ENCODE measurements at places on chromosomes 3 and 15. TPM values are rescaled to one million over a fixed set of nuclear protein-coding genes. Genes with fewer than 3 reads are reported as not detected.

- DNase-seq = no peak
Observed at GRCh38 chr3:178072391-178073305, 463.6 kb upstream of the KCNMB2 start.

DNA sequence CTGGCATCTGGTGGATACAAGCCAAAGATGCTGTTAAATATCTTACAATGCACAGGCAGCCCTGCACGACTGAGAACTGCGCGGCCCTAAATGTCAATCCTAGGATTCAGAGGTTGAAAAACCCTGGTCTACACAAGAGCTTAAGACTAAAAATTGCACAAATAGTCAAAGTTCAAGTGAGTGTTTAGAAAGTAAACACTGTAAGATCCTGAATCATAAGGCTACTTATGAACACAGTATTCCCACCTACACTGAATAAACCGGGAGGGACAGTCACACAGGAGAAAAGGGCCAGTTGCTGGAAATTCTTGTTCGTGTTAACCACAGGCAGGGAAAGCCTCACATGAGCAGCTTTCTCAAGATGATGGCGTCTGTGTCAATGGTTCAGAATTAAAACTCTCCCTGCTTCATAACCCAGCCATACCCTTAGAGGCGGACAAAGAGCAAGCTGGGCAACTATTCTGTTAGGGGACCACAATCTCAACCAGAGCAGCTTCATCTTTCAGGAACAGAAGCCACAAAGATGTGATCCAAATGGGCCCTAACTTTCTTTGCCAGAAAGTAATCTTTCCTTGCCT is 37.7 kb downstream of the LRIG1 start:
- no peak for DNase-seq

- DNase-seq = no peak
Observed at GRCh38 chr3:190534986-190535385, 21.1 kb downstream of the IL1RAP start.

DNA sequence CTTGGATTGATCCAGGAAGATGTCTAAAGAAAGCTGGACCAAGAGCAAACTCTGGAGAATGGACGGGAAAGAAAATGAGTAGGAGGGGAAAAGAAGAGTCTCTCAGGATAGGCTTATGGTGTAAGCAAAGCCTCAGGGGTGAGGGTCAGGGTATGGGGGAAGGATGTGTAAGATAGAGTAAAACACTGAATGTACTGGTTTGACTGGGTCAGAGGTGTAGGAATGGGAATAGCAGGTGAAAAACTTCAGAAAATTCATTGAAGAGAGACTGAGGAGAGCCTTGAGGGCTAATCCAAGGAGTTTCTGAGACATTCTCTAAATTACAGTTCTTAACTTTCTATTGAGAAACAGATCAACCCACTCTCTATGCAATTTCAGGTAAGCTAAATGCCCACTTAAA is 857.3 kb downstream of the FHIT start:
- no peak for DNase-seq

GRCh38 chr15:76217029-76217881 is 94.0 kb downstream of the ETFA start:
- DNase-seq = no peak

DNA sequence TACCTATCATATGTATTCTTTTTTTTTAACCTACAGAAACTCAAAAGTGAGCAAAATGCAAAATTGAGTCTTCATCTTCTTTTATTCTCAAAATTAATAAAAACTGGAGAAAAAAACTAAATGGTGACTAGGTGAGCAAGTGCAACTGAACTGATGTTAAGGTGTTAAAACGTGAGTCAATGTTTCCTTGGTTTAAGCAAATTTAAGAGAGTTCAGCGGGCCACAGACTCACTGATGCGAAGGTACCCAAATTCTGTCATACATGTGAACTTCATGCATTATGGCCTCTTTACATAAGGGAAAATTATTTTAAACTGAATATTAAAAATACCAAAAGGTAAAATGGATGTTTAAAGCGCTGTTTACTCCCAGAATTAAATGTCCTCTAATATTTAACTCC is 206.6 kb downstream of the FOXP1 start:
- no peak for DNase-seq

GRCh38 chr3:158181096-158181495 is 71.2 kb downstream of the RSRC1 start:
- no peak for DNase-seq

GRCh38 chr3:32428092-32429068 is 36.7 kb downstream of the CMTM7 start:
- no peak for DNase-seq

DNA sequence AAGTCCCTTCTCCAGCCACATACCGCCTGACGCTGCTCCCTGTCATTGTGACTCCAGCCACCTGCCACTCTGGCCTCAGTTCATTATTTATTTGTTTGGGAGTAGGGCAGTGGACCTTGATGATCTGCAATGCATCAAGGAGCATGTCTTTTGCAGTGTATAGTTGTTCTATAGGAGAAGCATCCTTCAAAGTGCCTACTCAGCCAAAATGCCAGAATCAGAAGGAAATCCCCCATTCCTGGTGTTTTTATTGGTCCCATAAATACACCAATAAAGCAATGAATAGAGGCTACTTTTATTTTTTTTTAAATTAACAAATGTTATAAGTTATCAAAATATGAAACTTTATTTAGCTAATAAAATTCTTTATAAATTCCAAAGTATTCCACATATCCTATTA is 123.8 kb upstream of the NSMCE3 start:
- DNase-seq = no peak

DNA sequence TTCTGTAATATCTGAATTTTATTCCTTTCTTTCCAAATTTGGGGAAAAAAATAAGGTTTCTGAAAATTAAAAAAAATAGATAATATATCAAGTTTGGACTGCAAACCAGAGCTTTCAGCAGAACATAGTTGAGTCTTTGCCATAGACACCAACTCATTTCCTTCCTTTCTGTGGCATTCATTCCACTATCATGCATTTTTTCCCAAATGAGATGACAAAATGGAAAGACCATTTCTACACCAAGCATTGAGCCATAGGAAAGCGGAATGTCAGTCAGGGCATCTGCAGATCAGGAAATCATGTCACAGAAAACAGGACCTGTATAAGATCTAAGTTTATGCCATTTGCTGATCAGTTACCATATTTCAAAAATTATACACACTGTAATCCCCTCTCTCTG is 333.3 kb upstream of the THBS1 start:
- no peak for DNase-seq

DNA sequence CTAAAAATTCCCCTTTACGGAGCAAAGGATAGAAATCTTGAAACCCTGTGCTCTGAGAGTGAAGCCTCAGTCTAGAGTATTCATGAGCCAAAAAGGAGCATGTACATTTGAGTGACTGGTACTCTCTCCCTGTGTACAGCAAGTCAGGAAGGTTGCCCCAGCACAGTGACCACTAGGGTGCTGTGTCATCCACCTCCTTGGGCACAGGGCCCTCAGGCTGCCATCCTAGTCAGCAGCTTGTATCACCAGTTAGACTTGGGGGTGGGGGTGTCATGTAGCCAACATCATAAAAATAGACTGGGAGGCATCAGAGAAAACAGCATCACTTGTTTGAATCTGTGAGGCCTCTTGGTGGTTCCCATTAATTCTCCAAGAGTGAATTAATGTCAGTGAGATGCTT is 12.0 kb downstream of the NME9 start:
- DNase-seq = no peak

DNA sequence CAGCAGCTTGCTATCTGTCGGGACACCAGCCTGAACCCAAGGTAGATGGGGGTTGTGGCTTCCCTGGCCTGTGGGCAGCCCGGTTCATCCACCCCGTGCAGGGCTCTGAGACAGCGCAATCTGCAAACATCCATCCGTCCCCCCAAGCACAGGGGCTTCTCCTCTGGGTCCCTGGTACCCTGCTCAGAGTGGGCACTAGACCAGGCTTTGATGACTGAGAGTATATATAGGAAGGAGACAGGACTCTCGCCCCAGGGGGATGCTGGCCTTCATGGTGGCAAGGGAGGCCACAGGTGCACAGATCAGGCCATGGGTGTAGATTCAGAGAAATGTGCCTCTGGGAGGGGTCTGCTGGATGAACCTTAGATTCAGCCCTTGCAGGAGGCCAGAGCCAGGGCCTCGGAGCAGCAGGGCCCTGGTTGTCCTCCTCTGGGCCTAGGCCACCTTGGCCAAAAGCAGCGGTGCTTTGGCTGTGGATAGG is 40.3 kb downstream of the CFAP100 start:
- DNase-seq = no peak

DNA sequence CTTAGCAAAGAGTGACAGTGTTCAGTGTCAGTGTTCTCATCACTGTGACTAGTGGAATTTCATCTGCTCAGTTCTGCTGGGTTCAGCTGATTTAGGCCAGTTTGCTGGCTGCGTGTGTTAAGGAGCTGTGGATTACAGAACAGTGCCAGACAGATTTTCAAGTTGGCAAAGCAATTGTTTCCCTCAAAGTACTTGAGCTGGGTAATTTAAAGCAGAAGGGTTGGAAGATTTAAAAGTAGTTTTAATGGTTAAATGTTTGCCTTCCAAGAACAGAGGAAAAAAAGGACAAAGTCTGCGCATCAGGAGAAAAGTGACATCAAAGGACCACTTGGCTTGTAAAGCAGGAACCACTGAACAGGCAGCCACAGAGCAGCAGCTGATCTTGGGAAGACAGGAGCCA is 8.7 kb downstream of the ESYT3 start:
- DNase-seq = no peak

- DNase-seq = no peak
Observed at GRCh38 chr3:171960159-171960558, 79.2 kb upstream of the FNDC3B start.

The CHRNB4 gene
- total RNA-seq = not detected

The KY gene
- total RNA-seq = not detected

The CTXN2 gene
- not detected for total RNA-seq

The ACKR2 gene
- total RNA-seq = 1.2 TPM

The MYL3 gene
- total RNA-seq = not detected

The DNAH12 gene
- 0.26 TPM for total RNA-seq

All from activated T-cell treated with anti-CD3 and anti-CD28 coated beads, Interleukin-2, amount 50 U/mL, for 72 hours (primary cell).